GM03348 (cell line): ENCODE measurements at places on chromosomes 16 and 17.
A peak's percentile ranks its signal among the peaks of the same experiment; 100 is the strongest.

DNA sequence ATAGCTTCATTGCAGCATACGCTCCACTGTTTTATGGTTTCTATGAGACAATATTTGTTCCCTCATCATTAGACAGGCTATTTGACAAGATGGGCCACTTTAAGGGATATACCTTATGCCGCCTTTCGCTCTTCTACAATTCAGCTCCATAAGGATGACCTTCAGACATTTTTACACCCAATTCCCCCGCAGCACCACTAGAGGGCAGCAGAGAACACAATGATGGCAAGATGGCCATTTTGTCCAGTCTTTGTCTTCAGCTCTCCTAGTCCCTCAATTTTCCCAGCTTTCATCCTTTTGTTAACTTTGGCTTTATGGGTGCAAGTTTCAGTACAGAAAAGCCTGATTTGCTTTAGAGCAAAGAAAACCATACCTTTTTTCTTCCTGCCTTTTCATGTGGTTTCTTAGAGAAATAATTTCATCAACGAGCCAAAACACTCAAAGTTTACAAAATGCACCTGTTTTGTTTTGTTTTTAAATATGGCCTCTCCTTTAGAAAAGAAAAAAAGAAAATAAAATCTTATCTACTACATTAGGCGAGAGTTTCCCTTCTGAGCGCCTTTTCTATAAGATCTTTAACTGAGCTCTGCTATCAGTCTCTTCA is 355.3 kb downstream of the TOX3 start:
- peak; percentile 74 for DNase-seq

DNA sequence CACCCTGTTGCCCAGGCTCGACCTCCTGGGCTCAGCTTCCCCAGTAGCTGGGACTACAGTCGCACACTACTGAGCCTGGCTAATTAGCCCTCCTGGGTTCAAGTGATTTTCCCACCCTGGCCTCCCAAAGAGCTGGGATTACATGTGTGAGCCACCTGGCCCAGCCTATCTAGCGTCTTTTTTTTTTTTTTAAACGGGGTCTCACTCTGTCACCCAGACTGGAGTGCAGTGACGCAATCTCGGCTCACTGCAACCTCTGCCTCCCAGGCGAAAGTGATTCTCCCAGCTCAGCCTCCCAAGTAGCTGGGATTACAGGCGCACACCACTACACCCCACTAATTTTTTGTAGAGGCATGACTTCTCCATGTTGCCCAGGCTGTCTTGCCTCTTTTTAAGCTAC is 33.3 kb downstream of the GLG1 start:
- DNase-seq: no peak

DNA sequence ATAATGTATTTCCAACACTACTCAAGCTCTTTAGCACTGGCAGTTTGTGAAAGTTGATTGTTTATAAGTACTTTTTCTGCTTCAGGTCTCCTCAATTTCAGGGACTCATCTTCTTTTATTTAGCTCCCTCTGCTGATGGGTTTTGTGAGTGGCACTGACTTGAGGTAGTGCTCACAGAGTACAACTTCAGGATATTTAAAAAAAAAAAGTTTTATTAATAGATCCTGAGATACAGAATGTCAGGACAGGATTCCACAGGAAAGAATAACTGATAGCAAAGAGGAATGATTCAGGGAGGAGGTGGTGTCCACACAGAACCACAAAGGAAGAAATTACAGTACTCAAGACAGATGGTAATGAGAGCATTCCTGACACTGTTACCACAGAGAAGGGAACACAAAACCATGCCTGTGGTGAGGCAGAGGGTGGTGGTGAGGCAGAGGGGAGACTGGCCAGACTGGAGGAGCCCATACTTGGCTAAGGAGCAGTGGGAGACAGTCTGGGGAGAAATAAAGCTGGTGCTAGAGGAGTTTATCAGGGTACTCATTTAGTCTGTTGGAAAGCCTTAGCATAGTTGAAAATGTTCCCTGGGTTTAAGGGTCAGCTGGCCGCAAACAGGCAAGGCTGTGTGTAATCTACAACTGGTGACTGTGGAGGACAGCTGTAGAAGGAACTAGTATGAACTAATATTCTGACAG is 63.7 kb downstream of the SPAG9 start:
- DNase-seq: peak; percentile 83

- DNase-seq: no peak
Observed at GRCh38 chr16:24308200-24308599, 52.1 kb downstream of the CACNG3 start.

DNA sequence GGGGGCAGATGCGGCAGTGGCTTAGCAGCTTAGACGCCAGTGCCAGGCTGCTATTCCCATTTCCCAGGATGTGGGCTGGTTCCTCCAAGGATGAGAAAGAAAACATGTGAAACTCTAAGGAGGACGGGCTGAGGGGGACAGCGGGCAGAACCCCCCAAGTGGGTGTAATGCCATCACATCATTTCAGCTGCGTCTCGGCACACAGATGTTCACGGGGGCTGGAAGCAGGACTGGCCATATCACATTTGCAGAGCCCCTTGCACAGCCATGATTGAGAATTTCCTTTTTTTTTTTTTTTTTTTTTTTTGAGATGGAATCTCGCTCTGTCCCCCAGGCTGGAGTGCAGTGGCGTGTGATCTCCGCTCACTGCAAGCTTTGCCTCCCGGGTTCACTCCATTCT is 15.3 kb upstream of the GINS2 start:
- no peak for DNase-seq

- DNase-seq: peak; percentile 86
Observed at GRCh38 chr17:40316571-40317344, 7.8 kb downstream of the RARA start.

GRCh38 chr16:82195917-82196494 is 26.0 kb upstream of the MPHOSPH6 start:
- DNase-seq: no peak

- no peak for DNase-seq
Observed at GRCh38 chr16:82834151-82834815, 207.5 kb downstream of the CDH13 start.
